ENCODE measurements at places on chromosomes 4 and X.

DNA sequence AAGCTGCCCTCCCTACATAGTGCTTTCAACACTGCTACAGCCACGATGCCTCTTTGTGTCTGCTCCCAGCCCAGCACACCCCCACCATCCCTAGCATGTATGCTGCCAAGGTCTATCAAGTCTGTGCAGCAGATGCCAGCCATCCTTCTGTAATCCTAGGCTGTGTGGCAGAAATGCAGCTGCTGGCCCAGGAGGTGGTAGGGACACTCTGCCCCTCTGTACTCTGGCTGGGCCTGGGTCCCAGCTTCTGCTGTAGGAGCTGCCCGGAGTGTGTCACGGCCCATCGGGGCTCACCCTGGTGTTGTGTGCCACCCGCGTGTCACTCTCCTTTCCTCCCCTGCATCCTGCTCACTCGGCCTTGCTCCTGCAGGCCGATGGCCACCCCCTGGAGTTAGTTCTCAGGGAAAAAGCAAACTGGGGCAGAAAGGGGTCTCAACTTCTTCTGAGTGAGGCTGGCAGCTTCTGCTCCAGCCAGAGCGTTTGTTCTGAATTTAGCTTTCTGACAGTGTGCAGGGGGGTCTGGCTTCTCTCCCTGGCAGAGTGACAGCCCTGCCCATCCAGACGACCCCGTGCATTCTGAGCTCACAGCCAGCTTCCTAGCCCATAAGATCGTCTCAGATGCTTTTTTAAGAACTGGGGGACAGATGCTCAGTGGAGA lies 22.7 kb downstream of the PSAPL1 start:
- DNase-seq = no peak

DNA sequence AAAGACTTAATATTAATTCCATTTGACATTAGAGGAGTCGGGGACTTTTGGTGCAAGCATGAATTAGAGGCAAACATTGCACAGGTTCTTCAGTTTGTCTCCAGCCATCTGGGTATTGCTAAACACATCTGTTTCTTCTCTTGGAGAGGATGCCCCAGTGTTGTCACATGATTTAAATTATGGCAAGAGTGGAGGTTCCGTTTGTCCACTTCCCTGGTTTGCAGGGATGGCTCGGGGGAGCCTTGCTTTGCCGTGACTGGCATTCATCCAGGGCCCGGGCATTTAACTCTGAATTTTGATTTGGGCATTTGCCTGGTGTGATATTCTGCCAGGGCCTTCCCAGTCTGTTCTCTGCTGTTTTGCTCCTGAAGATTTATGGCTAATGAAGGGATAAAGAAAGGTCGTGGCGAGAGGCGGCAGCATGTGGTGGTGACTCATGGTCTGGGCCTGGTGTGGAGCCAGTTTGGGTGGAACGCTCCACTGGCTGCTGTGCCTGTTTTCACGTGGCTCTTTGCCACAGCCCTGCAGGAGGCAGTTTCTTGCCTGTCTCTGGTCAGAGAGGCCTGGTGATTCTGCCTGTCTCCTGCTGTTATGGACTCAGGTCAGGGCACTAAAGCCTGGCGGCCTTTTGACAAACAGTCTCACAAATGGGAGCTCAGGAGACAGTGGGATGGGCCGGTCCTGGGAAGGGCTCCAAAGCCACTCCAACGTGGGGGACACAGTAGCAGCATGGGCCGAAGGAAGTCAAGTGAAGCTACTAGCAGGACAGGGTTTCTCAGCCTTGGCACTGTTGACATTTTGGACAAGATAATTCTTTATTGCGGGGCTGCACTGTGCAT lies 99.4 kb upstream of the PGRMC2 start:
- DNase-seq = peak; percentile 96

DNA sequence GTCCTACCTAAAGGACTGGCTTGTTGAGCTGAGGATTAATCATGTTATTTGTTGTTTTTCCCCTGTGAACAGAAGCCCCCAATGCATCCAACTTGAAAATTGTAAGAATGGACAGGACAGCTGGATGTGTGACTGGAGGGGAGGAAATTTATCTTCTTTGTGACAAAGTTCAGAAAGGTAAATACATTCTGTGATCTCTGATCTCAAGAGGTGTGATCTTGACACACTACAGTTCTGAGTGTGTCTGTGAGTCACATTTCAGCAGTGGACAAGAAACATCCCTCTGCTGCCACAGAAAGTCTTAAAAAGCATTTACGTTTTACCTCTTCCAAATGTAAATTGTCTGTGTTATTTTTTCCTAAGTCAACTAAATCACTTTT lies 79.3 kb downstream of the NFKB1 start:
- no peak for DNase-seq

DNA sequence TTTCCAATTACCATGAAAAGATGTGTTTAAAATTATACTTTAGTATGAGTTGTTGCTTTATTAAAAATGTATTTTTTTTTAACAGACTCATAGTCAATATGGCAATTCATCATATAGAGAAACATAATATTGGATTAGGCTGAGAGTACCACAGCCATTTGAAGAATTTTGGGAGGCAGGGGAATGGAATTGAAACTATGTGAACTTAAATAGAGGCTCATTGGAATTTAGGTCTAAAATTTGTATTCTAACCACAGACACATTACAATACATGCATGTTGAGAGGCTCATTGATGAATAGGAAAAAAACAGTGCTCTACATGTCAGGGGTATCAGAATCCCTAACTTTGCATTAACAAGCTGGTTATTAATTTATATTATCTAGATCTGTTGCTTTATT lies 269.6 kb downstream of the DKK2 start:
- DNase-seq = peak; percentile 16

DNA sequence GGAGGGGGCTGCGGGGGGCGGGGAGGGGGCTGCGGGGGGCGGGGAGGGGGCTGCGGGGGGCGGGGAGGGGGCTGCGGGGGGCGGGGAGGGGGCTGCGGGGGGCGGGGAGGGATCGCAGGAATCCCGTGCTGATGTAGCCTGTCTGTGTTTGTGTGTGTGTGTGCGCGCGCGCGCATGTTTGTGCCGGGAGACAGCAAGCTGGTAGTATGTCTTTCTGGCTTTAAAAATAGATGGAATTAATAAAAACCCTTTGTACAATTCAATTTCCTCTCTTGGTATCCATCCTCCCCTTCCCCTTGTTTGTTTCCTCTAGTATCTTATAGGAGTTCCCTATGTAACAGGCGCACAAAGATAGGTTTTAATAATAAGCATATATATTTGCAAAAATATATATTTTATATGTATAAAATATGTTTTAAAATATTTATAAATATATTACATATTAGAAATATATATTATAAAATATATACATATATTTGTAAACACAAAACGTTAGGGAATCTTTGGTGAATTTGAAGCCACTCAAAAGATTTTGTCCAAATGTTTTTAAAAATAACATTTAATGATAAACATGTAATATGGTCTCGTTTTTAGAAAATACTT lies 782 bp downstream of the ARHGAP24 start:
- DNase-seq = peak; percentile 62

DNA sequence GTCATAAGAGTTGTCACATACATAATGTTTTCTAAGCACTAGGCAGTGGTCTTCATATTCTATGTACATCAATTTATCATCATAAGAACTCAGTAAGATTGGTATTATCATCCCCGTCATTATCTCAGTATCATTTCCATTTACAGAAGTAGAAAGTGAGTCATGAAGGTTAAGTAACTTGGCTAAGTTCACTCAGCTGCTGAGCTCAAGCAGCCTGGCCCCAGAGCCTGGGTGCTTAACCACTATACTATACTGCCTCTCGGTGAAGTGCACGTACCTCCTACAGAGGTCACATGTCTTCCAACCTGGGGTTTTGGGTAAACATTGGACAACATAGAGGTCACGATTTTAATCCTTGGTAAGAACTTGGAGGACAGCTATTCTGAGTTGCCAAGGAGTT lies 161.5 kb upstream of the GATB start:
- no peak for DNase-seq

- no peak for DNase-seq
Measured at GRCh38 chrX:24485323-24485722, 20.2 kb downstream of the PDK3 start.

Measured in fibroblast of pulmonary artery (primary cell).